Effector CD8-positive, alpha-beta T cell (primary cell): ENCODE measurements at places on chromosomes 4 and X.

DNA sequence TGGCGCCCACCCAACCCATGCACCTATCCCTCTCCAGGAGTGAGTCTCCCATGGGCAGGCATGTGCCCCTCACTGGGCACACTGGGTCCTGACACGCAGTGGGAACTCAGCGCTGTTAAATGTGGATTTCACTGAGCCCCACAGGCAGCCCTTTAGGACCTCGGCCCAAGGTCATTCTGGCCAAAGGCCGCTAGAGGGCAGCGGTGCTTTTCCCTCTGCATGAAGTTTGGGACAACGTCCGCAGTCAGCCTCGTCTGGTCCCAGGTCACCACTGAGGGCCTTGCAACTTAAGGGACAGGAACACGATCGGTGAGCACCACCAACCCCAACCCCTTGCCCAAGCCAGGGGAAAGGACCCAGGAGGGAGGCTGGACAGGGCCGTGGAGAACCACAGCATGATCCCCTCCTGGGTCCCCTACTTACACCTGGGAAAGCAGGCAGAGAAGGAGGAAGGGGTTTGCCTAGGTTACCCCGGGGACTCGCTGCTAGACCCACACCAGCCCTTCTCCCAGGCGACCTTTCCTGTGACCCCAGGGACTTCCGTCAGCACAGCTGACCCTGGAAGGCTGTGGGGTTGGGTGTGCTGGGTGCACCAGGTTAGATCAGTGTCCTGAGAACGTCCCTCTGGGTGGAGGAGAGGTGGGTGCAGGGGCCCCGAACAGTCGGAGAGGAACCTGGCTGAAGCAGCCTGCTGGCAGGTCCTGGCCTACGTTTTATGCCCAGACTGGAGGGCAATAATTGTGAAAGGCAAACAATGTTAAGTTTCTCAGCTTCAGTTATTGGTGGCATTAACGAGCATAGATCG, 24.0 kb downstream of the CYTL1 start:
- no peak for DNase-seq

- no peak for DNase-seq
These were observed 45.1 kb downstream of the ARHGEF6 start for GRCh38 chrX:136735601-136736000.

GRCh38 chr4:16212138-16212782, 14.0 kb downstream of the TAPT1 start:
- no peak for DNase-seq

DNA sequence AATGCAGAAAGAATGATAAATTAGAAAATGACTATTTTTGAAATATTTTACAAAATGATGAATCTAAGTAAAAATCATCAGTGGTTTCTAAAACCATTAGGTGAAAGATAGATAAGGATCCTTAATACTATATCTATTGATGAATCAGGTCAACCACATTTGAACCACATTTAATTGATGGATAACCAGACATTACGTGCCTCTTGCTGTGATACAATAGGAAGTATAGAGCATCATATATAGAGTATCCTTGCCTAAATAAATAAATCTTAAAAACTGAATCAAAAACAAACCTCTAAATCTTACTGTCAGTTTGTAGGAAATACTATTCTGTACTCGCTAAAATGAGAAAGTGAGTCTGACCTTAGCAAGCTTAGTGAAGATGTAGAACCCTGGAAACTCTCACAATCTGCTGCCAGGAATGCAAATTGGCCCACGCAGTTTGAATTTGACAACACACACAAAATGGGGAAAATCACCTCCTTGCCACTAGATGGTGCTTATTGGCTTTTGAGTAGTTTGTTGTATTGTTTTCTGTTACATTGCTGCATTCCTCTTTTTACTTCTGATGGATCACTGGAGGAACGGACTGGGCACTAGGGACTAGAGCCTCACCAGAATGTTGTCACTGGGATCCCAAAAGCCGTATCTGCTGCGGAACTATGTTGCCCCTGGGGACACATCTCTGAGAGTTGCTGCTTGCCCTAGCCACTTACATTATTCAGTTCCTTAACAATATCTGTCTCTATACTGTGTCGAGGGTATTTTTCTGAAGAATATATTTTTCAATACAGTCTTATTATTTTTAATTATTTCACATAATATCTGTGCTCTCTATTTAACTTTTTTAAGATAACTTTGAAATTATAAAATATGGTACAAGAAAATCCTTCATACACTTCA, 25.4 kb upstream of the SLAIN2 start:
- no peak for DNase-seq

GRCh38 chr4:153021276-153021675, 85.2 kb downstream of the FHDC1 start:
- no peak for DNase-seq
